ENCODE measurements at places on chromosomes 5 and 9.

GRCh38 chr5:122981846-122982245, 54.7 kb downstream of the PPIC start:
- no peak for DNase-seq

DNA sequence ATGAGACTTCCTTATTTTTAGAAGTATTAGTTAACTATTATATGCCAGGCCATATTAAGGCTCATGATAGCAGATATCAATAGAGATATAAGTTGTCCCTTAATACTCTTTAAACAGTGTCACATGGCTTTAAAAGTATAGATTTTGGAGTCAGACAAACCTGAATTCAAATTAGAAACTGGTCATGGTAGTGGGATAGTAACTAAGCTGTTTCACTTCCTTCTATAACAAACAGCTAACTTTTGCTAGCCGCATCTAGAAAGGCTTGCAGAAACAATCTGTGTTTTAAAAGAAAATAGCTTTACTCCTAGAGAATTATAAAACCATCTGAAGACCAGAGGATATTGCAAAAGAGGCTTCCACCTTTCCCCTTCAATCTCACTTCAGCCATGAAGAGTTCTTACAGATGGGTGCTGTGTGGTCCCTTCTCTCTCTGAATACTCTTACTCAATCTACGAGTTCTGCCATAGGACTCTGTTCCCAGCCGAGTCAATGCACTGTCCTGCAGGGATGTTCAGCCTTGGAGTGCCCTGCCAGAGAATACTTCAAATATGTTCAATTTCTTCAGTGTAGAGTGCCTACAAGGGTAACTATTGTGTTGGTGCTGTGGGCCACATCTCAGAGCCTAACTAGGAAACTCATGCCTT, 810.2 kb downstream of the EFNA5 start:
- no peak for DNase-seq

DNA sequence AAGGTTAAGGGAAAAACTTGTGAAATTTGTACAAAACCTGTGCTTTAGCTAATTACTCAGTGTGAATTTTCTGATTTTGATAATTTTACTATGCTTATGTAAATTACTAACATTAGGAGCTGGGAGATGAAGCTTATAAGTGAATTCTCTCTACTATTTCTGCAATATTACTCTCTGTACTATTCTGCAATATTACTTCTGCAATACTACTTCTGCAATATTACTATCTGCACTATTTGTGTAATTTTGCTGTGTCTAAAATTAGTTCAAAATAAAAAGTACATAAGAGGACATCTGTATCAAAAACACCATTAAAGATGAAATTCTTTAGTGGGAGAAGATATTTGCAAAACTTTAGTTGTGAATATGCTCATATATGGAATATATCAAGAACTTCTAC, 62.9 kb downstream of the C9 start:
- no peak for DNase-seq

DNA sequence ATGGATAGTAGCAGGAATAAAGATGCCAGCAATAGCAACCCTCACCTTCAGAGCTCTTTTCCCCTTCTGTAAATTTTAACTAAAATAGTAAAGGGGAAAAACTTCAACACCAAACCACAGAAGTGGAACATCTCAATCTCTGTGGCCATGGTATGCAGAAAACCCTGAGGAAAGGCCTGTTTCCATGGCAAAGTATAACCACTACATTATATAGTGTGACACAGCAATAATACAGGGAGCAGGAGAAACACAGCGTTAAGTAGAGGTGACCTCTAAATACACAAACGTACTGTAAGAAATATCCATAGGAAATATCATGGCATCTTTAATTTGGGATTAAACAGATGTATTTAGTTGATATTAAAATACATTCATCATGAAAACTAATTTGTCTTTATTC, 106.4 kb downstream of the SLC24A2 start:
- no peak for DNase-seq

GRCh38 chr9:113567361-113568080, 104.0 kb downstream of the RGS3 start:
- no peak for DNase-seq

DNA sequence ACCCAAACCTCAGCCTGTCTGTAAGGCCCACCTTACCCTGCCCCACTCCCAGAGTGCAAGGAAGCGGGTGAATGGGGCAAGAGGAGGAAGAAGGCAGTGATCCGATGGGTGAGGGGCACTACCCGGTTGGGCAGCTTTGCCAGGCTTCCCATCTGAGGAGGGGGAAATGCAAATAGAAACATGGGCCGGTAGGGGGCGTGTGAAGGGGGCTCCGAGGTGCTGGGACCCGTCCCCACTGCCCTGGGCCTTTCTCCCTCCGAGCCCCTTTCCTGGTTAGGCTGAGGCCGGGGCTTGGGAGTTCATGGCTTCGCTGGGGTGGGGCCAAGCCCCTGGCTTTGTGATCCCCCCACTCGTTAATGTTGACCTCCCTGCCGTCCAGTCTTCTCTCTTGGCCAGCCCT, 23.6 kb upstream of the MYORG start:
- DNase-seq: no peak

GRCh38 chr9:22068369-22068768, 59.3 kb upstream of the CDKN2B start:
- no peak for DNase-seq

DNA sequence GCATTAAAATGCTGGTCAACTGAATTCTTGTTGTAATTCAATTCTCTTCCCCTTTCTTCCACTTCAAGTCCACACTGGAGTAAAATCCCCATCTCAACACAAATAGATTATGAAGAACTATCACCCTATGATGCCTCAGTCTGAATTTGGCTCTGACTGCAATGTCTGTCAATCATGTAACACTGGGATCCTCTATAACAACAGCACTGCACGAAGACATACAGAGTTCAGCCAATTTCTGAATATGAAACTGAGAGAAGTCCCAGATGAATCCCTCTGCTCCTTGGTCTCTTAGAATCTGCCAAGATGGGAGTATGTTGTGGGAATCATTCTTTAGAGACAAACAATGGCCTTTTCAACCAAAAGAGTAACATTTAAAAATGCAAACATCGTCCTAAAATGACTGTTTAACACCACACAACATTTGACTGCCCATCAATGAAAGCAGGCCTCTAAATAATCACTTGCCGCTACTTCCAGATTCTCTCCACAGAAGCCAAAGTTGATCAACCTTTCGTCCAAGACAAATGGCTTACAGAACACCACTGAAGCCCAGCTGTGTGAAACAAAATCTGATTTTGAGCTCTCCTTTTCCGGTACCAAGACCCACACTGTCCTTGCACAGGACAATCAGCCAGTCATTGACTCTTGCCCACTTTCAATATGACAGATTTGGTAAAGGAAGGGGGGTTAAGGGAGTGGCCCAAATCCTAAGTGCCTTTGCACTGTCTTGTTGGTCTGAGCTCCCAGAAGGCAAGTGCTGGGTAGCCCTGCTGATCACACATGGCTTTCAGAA, 258.0 kb downstream of the EBF1 start:
- no peak for DNase-seq

DNA sequence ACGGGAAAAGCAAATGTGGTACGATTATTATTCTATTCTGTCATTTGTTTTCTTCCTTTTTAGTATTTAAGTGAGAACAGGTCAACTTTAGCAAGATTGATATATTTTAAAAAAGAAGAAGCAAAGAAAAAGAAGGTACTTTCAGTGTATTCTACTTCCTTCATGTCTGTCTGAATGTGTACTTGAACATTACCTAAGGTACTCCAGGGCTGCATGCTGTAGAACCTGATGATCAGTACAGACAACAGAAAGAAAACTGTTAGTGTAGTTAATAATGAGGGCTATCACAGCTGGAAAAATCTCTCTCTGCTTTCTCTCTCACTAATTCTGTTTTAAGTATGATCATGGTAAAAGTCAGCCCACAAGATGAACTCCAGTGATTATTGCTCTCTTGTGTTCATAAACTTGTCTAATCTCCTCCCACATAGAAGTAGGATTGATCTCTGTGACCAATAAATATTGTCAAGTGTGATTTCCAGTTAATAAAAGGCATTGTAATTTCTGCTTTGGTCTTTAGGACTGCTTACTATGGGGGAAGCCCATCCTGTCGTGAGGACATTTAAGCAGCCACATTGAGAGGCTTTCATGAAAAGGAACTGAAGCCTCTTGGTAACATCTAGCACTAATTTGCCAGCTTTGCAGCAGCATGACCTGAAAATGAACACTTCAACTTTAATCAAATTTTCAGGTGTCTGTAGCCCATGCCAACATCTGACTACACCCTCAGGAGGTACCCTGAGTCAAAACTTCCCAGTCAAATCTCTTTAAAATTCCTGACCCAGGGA, 864.0 kb upstream of the ACO1 start:
- no peak for DNase-seq

DNA sequence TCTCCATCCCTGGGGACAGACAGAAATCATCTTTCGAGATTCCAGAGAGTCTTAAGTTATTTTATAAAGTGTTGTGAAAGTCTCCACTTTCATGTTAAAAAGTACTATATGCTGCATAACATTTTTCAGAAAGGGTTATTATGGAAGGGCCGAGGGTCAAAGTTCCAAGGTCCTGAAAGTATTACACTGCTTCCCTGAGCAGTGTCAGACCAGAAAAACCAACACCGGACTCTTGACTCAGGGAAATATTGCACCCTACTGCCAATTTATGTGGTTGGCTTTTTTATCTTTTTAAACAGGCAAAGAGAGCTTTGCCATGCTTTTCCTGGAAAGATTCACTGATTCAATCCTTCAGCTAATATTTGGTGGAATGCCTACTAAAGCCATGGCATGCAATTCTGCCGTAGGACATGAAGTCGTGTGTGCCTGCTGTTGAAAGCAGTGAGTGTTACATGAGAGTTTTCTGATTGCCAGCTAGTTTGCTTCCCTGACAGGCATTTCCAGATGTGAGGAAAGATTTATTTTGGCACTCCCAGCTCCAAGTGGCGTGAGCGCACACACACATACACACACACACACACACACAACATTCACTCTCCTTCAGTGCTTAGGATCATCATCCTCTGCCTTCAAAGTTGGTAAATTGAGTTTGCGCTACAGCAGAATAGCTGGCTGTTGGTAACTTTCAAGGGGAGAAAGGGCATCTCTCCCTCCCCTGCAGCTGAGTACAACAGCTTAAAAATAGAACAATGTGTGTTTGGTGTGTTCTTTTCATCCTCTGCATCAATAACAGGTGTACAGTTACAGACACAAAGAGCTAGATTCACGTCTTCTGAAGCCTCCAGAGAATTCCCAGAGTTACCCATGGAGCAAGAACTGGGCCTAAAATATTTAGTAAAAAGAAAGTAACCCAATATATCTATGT, 45.6 kb downstream of the SLC1A3 start:
- no peak for DNase-seq

DNA sequence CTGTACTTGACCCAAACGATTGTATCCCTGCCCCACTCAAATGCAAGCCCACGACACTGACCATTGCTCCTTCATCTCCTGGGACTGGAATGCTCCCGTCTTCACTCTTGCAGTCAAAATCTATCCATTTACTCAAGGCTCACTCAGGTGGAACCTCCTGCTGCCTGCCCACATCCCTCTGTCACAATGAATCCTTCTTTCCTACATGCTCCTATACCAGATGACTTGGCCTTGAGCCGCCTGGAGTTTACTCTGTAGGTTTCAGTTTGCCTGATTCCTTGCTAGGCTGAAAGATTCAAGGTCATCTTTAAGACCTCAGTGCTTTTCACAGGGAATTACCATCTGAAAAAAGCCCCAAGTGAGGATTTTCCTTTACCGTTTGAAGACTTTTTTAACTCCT, 264.1 kb downstream of the GLIS3 start:
- DNase-seq: no peak
